ENCODE measurements at places on chromosomes 3 and 15. TPM values are rescaled to one million over a fixed set of nuclear protein-coding genes. Genes with fewer than 3 reads are reported as not detected.

CHRM5 gene
- total RNA-seq, result 0.27 TPM

B2M gene
- 210 TPM for total RNA-seq

GRCh38 chr15:22253676-22254408 lies 173.5 kb downstream of the OR4M2 start:
- DNase-seq, result no peak

GRCh38 chr3:73716418-73716817 lies 91.7 kb upstream of the PDZRN3 start:
- DNase-seq, result no peak

DNA sequence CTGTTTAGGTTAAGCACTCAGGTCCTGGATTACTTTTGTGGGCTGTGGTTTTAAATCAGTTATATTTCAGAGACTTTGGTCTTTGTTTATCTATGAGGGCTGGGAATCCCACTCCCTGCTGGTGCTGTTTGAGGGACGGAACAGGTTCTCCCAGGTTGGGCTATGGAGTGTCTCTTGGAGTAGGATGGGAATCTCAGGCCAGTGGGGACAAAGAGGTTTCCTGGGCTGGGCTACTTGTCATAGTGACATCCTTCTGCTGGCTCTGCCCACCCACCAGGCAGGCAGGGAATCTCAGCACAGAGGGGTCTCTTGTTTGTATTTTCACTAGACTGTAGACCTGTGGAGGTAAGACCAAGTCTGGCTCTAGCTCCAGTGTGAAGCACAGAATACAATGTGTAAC lies 47.2 kb upstream of the UBE3A start:
- DNase-seq, result no peak

DNA sequence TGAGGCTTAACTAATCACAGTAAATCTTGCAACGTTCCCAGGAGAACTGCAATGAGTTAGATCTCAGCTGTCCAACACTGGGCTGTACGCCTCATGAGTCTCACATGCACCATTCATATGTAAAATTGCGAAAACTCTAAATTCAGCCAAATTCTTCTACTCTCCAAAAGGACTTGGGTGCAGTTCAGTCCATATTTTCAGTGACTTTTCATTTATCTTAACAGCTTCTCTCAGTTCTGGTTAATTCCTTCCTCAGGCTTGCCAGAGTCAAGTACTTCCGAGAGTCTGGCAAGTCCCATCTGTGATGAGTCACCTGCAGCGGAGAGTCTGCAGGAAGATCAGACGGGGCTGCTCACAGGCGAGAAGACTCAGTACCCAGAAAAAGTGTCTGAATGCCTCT lies 11.5 kb downstream of the CCDC80 start:
- no peak for DNase-seq

DNA sequence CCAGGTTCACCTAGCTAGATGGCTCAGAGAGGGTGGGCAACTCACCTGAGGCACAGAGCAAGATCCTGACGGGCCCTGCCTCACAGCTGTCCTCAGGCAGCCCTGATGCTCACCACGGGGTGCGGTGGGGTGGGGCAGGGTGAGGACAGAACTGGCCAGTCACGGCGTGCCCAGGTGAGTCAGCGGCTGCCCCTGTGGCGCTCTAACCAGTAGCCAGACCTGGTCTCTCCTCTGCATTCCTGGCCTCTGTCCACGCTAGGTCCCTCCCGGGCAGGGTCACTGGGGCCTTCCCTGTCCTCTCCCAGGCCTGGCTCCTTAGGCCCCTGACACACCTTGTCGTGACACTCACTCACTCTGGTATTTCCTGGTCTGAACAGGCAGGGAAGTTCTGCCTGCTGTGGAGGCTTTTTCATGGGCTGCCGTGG lies 901 bp downstream of the ALS2CL start:
- no peak for DNase-seq

DNA sequence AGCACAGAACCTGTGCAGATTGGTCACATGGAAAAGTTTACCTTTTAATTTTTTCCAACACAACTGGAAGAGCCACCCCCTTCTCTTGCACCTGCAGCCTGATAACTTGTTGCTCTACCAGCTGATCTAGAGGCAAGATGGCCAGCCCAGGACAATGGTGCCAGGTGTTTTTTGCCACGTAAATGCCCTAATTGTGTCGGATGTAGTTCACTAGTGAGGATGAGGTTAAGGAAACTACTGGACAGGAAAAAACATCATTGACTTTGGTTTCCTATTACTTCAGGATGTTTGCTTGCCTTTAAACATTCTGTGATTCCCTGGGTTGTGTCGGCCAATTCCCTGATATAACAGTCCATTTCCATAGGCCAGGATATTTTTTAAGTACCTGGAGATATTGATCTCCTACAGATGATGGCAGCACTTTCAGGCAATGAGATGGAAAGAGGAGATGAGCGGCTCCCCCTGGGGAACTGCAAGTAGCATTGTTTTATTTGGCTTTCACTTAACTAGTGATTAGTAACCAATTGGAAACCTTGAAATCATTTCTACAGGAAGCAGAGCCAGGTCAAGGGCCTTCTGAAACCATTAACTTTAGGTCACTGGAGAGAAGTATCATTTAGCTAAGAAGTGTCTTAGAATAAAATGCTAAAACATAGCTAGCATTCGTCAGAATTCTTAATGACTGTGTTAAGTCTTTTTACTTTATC lies 72.5 kb downstream of the OSBPL10 start:
- DNase-seq, result no peak

DNA sequence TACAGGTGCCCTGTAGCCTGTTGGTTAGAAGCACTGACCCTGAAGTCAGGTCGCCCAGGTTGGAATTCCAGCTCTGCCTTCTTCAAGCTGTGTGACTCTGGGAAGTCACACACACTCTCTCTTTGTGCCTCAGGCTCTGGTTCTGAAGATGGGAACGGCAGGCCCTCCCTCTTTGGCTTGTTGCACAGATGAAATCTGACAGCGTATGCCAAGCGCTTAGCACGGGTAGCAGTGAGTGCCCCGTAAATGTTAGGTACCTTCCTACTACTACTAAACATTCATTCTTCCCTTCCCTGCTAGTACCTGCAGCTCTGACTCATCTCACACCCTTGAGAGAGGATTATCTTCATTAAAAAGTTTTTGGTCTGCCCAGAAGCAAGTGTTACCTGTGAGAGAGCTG lies 139.0 kb downstream of the PGPEP1L start:
- DNase-seq, result no peak

- DNase-seq, result no peak
These were observed 23.1 kb downstream of the IGSF11 start for GRCh38 chr3:119011528-119011927.

- no peak for DNase-seq
These were observed 52.3 kb downstream of the PCSK6 start for GRCh38 chr15:101437209-101437608.

GRCh38 chr3:17373304-17373703 lies 369.1 kb downstream of the TBC1D5 start:
- no peak for DNase-seq

DNA sequence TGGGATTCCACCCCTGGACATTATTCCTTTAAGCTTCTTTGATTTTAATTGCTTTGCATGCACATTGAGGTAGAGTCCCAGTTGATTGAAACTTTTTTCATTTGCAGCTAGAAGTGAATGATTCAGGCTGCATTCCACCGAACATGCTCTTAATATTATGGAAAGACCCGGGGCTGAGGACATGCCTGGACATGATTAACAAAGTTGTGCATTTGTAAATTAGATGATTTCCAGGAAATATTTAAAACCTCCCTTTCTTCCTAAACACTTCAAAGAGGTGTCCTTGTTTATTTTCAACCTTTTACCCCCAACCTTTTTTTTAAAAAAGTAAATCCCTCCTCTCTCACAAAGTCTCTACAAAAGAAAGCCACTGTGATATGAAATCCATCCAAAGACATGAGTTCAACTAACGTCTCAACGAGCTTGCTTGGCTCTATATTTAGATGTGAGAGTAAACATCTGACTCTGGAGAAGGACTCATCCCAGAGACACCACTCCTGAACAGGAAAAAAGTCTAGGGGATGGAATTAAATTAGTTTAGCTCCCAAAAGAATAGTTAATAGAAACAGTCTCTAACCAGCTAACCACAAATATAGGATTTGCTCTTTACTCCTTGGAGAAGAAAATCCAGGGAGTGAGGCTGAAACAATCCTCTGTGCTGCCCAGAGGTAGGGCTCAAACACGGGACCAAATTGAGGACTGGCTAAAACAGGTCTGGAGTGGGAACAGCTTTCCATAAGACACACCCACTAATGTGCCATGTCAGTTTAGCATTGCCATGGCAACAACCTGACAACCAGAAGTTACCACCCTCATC lies 83.1 kb downstream of the XXYLT1 start:
- no peak for DNase-seq
